Fibroblast of the conjunctiva (primary cell): ENCODE measurements at places on chromosomes 2 and 18.

DNA sequence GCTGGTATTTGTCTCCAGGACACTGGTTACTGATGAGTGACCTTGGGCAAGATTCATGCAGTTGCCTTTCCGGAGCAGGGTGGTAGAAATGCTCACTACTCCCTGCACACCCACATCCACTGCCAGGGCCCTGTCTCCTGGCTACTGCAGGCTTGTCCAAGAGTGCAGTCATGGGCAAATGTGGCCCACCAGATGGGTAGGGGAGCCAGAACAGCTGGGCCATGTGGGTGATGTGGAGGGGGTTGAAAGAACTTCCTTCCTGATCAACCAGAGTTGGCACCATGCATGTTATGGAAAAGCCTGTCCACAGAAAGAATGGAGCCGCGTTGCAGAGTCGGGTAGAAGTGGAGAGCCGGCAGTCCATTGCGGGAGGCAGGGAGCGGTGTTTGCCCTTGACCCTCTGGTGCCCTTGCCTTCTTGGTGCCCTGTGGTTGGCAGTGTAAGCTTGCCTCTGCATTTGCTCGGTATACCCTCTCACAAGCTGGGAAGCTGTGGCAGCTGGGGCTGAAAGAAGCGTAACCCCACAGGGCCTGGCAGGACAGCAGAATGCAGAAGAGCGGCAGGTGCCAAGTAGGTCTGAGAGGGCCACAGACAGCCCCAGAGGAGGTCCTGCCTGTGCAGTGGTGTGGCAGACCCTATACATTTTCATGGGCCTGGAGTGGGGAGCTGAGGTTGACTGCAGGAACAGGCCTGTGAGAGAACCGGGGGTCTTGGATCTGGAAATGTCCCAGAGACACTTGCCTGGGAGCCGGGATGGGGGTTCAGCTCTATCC lies 253.2 kb downstream of the TFCP2L1 start:
- DNase-seq: no peak

DNA sequence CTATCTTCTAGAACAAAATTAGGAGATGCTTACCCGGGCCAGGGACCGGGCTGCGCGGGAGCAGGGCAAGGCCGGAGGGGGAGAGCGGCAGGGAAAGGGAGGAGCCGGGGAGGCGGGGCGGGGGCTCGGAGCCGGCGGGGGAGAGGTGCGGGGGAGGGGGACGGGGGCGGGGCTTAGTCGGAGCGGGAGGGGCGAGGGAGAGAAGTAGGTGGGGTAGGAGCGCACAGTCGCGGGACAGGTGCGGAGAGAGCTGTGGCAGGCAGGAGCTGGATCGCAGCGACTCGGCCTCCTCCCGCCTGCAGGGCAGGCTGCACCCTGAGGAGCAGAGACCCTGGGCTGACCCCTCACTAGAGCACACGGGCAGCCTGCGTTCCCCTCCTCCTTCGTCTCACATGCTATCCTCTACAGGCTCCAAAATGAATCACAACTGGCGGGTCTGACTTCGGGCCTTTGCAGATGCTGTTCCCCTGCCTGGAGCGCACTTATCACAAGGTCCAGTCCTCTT lies 290.3 kb downstream of the CELF4 start:
- no peak for DNase-seq

DNA sequence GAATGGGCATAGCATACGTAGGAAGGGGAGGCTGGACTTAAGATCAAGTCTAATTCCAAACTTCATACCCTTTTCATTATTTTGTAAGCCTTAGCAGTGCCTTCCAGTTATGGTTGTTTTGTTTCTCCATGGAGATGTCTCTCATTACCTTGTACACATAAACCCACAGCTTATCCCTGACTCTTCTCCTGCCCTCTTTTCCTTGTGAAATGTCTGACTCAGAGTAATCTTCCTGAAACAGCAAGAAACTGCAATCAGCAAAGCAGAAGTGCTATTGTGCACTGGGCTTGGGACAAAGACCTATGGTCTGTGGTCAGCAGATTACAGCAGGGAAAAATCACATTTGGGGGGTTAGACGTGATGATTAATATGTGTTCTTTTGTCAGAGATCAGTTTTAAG lies 176.7 kb downstream of the IKZF2 start:
- DNase-seq: peak; percentile 34

- DNase-seq: no peak
Observed at GRCh38 chr2:39836638-39837037, 57.6 kb upstream of the THUMPD2 start.

GRCh38 chr2:233079953-233080835 lies 20.1 kb downstream of the INPP5D start:
- no peak for DNase-seq

DNA sequence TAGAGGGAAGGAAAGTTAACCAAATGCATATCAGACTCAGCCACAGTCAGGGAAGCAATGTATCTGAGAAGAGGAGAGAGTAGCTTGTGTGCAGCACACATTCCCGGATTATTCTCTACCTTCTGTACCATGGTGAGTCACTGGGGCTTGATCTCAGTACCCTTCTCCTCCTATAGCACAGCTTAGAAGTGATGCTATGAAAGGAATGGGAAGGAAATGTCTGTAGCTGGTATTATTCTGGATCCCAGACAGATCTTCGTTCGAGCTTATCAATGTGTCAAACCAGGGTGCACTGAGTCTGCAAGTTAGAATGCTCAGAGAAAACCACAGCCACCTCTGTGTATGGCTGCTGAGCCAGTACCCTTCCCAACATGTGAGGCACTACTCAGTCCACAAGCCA lies 88.0 kb upstream of the NFU1 start:
- DNase-seq: no peak

- DNase-seq: no peak
Observed at GRCh38 chr2:65479524-65479923, 47.1 kb upstream of the SPRED2 start.

- no peak for DNase-seq
Observed at GRCh38 chr2:234979204-234980167, 27.7 kb downstream of the SH3BP4 start.

DNA sequence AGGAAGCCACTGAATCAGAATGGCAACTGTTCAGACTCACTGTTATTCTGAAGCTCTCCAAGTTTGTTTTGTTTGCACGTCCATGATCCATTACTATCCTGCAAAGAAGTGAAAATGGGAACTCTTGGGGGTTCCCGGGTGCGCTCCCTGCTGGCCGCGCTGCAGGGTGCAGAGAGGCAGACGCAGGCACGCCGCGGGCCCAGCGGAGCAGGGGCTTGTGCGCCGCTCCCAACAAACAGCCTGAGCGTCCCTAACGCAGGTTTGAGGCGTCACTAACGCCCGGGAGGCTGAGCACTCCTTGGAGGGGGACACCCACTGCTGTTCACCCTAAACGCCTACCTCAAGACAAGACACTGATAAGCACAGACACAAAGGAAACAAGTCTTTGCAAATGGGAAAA lies 14.3 kb upstream of the PIEZO2 start:
- no peak for DNase-seq

DNA sequence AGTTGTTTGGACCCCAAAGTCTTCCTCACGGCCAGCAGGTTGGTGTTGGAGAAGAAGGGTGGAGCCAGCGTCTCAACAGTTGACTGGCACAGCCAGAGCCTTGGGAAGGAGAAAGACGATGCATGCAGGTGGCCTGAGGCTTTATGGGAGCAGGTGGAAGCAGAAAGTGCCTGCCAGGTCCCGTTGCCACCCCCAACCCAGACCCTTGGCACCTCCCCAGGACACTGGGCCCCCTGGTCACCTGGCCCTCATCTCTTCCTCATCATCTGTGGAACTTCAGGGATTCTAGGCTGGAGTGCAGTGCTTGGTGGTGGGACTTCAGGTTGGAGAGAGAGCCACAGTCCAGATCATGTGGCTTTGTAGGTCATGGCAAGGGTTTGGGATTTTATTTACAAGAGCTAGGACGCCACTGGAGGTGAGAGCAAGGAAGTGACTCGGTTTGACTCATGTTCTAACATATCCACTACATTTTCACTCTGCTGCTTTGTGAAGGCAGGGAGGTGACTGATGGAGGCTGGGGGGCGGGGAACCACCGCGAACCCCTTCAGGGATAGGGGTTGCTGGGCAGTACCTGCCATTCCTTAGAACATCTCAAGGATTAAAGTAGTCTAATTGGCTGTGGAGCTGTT lies 62.5 kb upstream of the B3GNT7 start:
- DNase-seq: no peak

DNA sequence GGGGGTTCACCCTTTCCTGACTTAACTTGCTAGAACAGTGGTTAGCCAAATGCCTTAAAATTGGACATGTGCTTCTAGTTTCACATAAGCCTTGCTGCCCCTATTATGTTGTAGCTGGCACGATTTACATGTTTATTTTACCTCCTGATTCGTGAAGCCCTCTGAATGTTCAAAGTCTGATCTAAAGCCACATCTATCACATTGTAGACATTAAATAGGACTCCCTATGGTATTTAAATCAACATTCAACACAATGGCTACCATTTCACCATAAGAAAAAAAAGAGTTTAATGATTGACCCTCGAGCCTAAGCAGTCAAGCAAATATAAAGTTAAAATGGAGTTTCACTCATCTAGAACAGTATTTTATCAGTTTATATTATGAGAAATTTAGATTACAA lies 151.5 kb downstream of the GULP1 start:
- no peak for DNase-seq

GRCh38 chr2:238847841-238848690 lies at the start of gene TWIST2:
TWIST2 (plus strand) TSS chr2:238848085; CDS start chr2:238848216, 131 bp downstream.
- DNase-seq: peak; percentile 92

- DNase-seq: peak; percentile 80
Observed at GRCh38 chr2:152558158-152558984, 158.9 kb downstream of the PRPF40A start.

- peak; percentile 53 for DNase-seq
Observed at GRCh38 chr18:58249712-58250111, 205.7 kb downstream of the NEDD4L start.

DNA sequence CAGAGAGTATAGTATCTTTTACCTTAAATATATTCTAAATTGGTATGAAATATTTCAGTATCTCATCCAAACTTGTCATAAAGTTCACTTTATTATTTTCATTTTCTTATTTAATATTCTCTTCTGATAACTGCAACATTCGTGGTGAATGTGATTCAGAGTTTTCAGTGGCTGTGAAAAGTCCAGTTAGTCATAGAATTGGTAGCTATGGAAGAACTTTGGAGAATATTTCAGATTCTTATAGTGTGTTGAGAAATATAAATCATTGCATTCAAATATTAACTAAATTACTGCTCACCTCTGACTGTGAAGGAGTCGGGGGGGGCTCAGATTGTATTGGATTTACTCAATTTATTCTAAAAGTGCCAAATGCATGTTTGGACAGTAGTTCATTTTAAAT lies 178.6 kb upstream of the VWC2L start:
- DNase-seq: no peak

GRCh38 chr2:230891064-230891463 lies 26.3 kb downstream of the ITM2C start:
- no peak for DNase-seq

DNA sequence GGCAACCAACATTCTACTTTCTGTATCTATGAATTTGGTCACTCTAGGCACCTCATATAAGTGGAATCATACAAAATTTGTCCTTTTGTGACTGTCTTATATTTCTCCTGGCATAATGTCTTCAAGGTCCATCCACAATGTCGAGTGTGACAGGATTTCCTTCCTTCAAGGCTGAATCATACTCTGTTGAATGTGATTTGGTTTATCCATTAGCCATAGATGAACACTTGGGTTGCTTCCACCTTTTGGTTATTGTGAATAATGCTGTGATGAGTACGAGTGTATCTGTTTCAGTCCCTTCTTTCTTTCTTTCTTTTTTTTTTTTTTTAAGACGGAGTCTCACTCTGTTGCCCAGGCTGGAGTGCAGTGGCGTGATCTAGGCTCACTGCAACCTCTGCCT lies 311.3 kb downstream of the TGIF1 start:
- no peak for DNase-seq

GRCh38 chr2:54394392-54394791 lies 61.7 kb upstream of the SPTBN1 start:
- no peak for DNase-seq

- DNase-seq: no peak
Observed at GRCh38 chr18:55918444-55918843, 330.5 kb upstream of the TCF4 start.

DNA sequence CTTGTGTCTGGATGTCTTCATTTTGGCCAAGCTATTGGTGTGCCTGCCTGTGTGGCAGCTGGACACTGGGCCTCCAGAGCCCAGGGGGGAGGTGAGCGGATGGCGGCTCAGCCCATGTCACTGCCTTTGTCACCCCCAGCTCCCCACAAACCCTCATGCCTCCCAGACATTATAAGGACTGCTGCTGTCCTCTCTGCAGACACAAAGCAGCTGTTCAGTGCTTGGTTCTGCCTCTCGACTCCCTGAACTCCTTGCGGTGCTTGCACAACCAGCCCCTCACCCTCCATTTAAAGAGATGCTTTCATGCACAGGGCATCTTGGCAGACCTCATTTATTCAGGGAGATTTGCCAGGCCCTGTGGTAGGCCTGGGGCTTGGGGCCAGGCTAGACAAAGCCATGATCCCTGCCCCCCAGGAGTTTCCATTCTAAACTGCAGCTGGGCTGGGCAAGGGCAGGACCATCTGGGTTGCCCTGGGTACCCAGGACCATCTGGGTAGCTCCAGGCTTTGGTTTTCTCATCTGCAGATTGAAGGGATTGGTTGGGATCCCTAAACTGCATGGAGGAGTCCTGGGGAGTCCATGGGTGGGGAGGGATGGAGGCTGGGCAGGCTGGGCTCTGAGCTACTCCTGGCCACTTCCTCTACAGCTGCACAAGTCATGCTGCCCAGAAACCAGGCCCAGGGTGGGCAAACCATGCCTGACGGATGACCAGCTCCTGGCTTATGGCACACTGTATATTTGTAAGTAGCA lies 168.5 kb downstream of the CELF4 start:
- no peak for DNase-seq

DNA sequence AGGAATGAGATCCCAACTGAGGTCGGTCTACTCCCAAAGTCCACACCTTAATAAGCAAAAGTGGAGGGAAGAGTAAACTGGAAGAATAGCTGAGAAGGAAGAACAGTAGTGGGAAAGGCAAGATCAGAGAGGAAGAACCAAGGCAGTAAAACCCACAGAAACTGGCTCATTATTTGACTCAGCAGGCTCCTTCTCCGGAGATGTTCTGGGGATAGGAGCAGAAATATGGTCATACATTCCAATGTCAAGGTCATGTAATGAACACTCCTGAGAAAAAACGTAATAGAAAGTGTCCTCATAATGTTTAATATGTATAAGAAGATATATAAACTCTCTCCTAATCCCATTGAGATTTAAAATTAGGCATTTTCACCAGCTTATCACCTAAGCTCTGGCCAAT lies 39.5 kb downstream of the STK39 start:
- DNase-seq: no peak

- no peak for DNase-seq
Observed at GRCh38 chr2:240620149-240620731, 5.0 kb upstream of the GPR35 start.

- no peak for DNase-seq
Observed at GRCh38 chr2:86314125-86314524, 23.3 kb downstream of the REEP1 start.

GRCh38 chr2:11477994-11478393 lies 12.0 kb upstream of the E2F6 start:
- peak; percentile 76 for DNase-seq

- DNase-seq: no peak
Observed at GRCh38 chr18:57837917-57838548, 34.9 kb upstream of the ATP8B1 start.
